ENCODE measurements at places on chromosomes 3 and 15.

DNA sequence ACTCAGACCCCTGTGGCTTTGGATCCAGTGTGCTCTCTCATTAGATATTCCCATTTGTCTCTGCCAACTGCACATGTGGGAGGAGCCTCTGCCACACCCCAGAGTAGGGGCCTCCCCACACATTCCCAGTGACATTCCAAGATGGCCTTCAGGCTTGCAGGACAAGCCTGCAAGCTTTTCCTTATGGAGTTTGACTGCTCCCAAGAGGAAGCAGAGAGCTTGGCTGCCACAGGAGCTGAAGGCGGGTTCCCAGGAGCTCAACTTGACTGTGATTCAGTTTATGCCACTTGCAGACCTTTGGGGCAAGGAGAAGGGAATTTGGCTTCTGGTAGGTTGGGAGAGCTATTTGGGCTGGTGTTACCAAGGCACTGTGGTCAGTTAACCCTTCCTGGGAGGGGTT is 22.5 kb upstream of the EPHB1 start:
- DNase-seq, result no peak

DNA sequence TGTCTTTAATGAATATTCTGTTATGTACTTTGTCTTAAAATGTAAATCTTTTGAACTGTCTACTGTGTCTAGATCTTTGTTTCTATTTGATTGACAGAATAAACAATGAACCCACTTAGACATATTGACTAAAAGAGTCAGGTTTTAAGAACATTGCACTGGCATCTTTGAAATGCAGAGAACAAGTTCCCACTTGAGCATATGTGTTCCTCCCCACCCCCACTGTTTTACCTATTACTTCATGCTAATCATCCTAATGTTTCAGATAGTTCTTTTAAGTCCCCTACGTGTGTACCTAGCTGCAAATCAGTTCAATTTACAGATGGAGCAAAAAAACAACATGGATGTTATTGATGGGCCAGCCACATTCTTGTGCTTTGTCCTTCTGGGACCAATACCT is 11.7 kb upstream of the TCF12 start:
- no peak for DNase-seq

DNA sequence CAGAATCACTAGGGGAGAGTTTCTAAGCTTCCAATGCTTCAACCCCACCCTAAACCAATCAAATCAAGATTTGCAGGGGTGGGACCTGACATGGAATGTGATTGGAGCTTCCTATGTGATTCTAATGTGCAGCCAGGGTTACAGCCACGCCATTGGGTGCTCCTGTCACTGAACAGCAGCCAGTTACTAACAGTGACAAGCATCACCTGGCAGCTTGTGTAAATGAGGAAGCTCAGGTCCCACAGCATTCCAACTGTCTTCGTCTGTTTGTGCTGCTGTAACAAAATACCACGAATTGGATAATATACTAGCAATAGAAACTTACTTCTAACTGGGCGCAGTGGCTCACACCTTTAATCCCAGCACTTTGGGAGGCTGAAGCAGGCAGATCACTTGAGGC is 294.9 kb downstream of the SHQ1 start:
- DNase-seq, result no peak

DNA sequence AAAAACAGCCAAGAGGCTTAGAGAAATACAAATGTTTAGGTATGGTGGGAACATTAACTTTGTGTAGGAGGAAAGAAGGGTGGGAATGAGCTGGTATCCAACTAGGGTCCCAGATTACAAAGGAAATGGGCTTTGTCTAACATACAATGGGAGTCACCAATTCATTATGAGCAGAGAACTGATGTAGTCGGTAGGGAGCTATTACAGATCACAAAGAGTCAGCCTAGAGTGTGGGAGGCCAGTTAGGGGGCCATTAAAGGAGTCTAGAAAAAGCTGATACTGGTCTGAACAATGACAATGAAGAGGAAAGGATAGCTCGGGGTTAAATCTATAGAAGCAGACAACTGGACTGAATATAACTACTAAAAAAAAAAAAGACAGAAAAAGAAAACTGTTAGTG is 15.5 kb downstream of the ANO10 start:
- DNase-seq, result no peak

GRCh38 chr3:85912980-85913379 is 954.2 kb downstream of the CADM2 start:
- DNase-seq, result no peak
